ENCODE measurements at places on chromosomes 16 and 17. TPM values are rescaled to one million over a fixed set of nuclear protein-coding genes. Genes with fewer than 3 reads are reported as not detected.
A peak's percentile ranks its signal among the peaks of the same experiment; 100 is the strongest.

DNA sequence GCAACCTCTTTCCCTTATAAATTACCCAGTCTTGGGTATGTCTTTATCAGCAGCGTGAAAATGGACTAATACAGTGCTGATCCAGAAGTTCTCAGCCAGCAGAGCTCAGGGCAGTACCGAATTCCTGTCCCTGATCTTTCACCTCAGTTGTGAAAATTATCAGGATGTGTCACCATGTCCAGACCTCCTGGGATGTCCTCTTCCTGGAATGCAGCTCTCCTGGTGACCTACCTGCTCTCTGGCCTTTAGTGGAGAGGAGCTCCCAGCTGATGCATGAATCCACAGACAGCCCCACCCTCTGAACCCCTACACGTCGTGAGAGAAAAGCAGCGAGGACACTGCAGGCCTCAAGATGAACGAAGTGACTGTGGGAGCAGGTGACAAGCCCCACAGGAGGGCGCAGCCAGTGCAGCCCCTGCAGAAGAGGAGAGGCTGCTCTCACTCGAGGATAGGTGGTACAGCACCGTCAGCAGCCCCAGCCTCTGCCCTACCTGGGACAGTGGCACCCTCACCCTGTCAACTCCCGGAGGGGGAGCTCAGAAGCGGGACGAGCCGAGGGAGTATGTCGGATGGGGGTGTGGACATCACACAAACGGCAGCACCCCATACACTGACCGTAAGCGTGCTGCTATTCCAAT lies 22.0 kb upstream of the C16orf95 start:
- DNase-seq: no peak

- no peak for DNase-seq
Measured at GRCh38 chr16:20336955-20337354, 9.6 kb upstream of the GP2 start.

DNA sequence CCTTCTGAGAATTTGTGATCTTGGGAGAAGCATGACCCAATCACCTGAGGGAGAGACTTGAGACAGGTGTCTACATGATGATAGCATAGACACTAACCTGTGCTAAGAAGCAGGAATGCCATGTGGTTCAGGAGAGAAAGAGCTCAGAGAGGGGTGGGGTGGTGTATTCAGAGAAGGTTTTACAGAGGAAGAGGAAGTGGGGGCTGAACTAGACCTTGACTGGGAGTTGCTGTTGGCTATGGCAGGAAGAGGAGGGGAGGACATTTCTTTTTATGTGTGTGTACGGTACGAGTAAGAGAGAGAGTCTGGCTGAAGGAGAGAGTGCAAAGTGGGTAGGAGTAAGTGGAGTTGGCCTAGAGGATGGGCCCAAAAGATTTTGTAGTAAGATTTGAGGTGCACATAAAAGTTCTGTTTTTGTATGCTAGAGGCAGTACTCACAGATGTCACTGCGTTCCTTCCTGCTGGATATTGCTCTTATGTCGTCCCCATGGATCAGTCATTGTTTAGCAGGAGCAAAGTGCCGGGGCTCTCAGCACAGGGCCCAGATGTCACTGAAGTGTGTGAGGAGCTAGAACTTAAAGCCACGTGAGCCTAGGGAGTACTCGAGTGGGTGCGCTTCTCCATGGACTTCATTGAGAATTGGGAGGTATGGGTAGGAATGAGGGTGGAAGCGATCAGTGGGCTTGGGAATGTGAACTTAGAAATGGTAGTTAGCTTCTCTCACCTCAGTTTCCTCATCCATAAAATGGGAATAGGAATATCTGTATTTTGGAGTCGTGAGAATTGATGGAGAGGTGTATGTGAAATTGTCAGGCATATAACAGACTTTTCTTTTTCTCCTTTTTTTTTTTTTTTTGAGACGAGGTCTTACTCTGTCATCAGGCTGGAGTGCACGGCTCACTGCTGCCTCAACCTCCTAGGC lies 22.1 kb downstream of the SLC7A6 start:
- no peak for DNase-seq

DNA sequence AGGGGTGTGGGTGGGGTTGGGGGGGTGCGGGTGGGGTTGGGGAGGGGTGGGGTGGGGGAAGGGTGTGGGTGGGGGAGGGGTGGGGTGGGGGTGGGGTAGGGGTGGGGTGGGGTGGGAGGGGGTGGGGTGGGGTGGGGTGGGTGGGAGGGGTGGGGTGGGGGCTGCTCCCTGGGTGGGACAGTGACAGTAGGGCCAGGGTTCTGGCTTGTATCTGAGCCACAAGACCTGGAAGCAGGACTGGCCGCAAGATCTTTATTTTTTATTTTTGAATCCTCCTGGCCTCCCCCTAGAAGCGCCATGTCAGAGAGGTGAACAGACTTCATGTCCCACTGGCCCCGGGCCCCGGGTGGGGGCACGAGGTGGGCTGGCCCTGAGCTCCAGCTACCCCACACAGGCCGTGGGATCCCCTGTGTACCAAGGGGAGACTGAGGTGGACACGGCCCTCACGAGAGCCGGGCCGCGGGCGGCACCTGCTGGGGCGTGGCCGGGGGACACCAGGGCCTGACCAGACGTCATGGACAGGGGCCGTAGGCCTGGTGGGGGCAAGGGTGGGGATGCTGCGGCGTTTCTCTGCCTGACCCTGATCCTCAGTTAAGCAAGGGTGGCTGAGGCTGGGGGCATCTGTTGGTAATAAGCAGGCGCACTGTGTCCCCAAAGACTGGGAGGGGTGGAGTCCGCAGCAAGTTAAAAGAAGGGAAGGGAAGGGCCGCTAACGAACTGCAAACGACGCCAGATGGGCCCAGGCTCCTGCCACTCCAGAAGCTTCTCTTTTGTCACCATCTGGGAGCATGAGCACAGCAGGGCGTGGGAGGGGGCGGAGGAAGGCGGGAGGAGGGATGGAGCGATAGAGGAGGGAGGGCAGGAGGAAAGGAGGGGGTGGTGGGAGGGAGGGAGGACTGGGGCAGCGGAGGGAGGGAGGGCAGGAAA lies 22.3 kb upstream of the PABPN1L start:
- DNase-seq: peak; percentile 69

- no peak for DNase-seq
Measured at GRCh38 chr16:50331570-50331969, 37.2 kb downstream of the BRD7 start.

GRCh38 chr17:40511136-40511535 lies 9.7 kb upstream of the TNS4 start:
- no peak for DNase-seq

DNA sequence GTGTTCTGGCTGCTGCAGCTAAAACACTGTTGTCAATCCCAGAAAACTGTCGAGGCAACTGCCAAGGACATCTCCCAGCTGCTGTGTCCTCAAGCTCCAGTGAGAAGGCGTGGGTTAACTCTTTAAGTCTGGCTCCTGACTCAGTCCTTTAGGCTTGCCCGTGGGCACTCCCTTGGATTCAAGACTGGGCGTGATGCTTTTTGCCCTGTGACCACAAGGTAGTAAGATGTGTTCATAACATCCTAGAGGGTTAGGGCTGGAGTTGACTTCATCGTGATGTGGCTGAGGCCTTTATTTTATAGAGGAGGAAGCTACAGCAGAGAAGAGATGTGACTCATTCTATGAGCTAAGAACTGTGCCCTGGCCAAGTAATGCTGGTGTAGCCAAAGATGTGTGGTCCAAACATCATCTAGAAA lies 50.9 kb upstream of the TEKT3 start:
- DNase-seq: peak; percentile 38

GRCh38 chr16:53971616-53972015 lies 267.7 kb downstream of the FTO start:
- peak; percentile 85 for DNase-seq

- DNase-seq: no peak
Measured at GRCh38 chr16:65015599-65015998, 106.3 kb downstream of the CDH11 start.

Gene IL17C
- not detected for total RNA-seq

DNA sequence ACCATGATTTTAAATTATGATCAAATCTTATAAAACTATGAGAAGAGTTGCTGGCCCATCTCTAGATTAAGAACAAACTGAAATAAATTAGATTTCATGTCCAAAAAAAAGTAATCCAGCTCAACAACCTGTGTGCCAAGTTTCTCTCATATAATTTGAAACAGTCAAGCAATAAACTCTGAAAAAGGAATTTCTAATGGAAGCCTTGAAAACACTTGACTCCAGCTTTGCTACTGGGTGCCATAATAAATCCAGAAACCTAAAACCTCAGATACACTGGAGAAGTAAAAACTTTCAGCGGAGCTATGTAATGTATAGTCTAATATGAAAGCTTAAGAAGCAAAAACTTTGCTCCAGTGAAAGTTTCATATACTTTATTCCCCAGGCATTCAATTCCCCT lies 25.5 kb downstream of the RPGRIP1L start:
- DNase-seq: no peak

GRCh38 chr16:88623858-88624257 lies 14.5 kb upstream of the IL17C start:
- DNase-seq: no peak

GRCh38 chr16:86321491-86321890 lies 188.8 kb upstream of the FOXF1 start:
- no peak for DNase-seq

DNA sequence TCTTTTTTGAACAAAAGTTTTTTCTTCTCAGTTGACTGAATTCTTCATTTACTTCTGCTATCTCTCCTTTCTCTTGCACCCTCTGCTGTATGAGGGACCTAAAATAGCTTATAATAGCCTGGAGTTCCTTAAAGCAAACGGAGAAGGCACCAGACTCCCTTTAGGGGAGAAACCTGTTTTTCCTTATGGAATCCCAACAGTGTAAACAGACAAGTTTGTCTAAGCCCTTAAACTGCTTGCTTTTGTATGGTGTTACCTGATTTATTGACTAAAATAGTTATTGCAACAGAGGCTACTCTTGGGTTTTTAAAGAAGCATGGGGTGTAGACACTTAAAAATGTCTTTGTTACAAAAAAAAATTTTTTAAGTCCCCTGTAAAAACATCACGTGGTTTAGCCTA lies 12.9 kb upstream of the TRIM25 start:
- no peak for DNase-seq

Gene ACSM2A
- total RNA-seq: 0.09 TPM

DNA sequence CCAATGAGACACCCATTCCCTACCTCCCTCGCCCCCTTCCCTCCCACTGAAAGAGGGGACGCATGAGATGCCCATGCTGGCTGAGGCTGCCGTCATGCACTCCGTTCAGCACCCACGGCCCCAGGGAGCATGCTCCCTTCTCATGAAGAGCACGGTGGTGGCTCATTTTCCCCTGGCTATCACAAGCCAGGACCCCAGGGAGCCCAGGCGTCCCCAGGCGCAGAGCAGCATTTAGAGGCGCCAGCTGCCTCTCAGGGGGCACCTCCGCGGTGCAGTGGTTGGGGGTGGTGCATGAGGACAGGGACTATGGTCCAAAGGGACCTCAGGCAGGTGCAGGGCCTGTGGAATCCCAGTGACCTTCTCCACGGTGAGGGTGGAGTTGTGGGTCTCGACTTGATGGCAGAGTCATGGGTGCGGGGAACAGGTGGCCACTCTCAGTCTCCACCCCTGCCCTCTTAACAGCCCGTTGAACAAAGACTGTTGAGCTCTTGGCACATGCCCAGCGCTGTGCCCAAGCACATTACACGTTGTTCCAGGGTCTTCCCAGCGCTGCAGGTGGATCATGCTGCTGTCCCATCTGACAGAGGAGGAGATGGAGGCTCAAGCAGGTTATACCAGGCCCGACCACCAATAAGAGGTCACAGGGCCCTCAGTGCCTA lies 13.6 kb downstream of the KIF19 start:
- no peak for DNase-seq

- DNase-seq: no peak
Measured at GRCh38 chr16:81527477-81528178, 83.0 kb downstream of the CMIP start.

GRCh38 chr17:78471635-78472034 lies 93.2 kb downstream of the PGS1 start:
- DNase-seq: no peak

DNA sequence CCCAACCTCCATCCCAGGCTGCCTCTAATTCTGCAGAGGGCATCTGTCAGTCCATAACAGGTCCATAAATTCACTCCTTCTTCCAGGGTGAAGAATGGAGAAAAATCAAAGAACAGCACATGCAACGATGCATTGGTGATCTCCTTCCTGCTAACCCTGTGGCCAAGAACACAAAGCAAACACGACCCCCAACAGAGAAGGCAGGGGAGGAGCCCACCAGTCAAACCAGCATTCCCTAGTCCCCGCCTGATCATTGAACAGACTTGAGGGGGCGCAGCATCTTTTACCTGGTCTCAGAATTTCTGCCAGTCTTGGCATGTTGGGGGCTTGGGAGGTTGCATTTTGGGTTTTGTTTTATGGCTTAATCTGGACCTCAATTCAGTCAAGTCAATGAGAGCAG lies 476.0 kb downstream of the SLC39A11 start:
- DNase-seq: no peak

DNA sequence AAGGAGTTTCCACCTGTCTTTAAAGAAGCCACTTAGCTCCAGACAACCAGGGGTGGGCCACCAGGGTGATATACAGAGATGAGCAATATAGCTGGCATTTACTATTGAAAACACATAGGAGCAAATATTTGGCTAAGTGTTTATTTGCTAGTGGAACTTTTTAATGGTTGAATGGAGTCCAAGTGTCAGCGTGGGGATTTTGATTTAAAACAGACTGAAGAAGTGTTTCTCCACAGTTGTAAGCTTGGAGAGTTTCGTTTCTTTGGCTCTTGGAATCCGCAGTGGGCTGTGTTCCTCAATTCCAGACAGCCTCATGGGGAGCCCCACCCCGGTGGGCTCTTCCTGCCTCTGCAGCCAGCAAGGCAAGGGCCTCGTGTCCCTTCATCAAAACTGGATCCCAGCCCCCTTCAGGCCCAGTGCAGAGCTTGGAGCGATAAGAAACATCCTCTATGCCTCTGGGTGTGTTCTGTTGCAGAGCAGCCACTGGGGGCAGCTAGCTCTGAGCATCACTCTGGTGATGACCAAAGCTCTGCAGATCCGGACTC lies 36.1 kb downstream of the NOG start:
- peak; percentile 38 for DNase-seq

DNA sequence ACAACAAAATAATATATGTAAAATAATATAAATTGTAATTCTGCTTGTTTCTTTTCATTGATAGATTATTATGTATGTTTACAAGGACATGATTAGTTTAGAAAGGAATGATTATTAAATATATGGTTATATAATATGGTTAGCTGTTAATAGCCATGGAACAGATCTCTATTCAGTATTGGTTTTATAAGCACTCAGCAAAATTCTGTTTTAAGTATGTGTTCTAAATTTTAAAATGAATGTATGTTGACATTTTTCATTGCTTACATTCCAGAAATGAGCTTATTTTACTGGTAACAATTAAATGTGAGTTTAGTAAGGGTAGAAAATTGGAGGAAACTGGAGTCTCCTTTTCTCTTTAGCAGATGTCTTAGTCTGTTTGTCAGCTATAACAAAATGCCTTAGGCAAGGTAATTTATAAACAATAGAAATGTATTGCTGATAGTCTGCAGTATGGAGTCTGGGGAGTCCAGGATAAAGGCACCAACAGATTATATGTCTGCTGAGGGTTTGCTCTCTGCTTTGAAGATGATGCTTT lies 45.4 kb downstream of the NFAT5 start:
- no peak for DNase-seq

All from muscle of leg (tissue), 16 donors.